IMR-90 (cell line): ENCODE measurements at places on chromosomes 4 and X.

GRCh38 chr4:125975861-125976397, 661.2 kb downstream of the FAT4 start:
- no peak for DNase-seq

- no peak for DNase-seq
Observed at GRCh38 chr4:155666344-155667221, at the start of gene GUCY1A1. GUCY1A1 (plus strand) TSS chr4:155666848; CDS start chr4:155696868, 30,020 bp downstream.

GRCh38 chrX:135170468-135170867, 730 bp downstream of the CT55 start:
- DNase-seq: no peak

DNA sequence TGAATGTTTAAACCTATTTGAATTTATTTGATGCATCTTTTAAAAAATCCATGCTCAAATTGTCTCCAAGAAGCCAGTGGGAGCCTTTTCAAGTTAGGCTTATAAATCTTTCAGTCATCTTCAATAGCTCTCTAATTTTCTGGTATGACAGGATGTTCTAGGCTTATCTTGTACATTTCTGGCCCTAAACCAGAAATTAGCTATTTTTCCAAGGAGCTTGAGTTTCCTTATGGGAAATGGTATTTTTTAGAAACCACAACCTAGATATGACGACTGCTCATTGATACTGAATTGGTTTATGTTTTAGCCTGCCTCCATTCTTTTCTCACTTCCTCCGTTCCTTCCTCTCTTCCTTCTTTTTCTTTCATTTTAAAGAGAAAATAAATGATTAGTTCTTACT, 172.3 kb downstream of the SPRY1 start:
- DNase-seq: no peak

- peak; percentile 87 for DNase-seq
Observed at GRCh38 chrX:154409222-154409871, at the start of gene DNASE1L1. DNASE1L1 (minus strand) TSS chrX:154409254; CDS start chrX:154405568, 3,686 bp downstream.

- no peak for DNase-seq
Observed at GRCh38 chrX:153633048-153633447, 14.0 kb upstream of the DUSP9 start.

- no peak for DNase-seq
Observed at GRCh38 chr4:42673082-42673425, 16.1 kb upstream of the ATP8A1 start.

DNA sequence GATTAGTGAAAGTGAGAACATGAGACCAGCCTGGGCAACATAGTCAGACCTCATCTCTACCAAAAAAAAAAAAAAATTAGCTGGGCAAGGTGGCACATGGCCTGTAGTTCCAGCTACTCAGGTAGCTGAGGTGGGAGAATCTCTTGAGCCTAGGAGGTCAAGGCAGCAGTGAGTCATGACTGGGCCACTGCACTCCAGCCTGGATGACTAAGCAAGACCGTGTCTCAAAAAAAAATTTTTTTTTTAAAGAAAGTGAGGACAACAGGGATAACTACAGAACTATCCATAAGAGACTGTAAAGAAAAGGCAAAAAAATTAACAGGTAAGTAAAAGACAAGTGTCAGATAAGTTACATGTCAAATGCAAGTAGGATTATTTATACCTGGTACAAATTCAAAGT, 13.5 kb upstream of the SPP1 start:
- peak; percentile 47 for DNase-seq

DNA sequence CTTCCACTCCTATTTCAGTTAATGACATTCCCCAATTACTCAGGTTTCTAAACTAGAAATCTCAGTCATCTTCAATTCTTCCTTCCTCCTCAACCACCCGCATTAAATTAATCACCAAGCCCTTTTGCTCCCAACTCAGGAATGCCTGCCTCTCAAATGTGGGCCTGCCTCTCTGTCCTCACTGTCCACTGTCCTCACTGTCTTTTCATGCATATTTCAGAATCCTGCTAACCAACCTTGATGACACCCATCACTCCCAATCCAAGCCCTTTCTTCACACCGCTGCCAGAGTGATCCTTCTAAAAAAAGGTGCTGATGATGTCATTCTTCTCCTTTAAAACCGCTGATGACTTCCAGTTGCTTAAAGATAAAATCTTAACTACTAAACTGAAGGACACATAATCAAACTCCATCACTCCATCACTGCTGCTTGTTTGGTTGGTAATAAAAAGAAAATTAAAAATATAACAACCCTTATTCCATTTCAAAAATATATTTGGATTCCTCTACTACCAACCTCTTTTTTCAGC, 5.1 kb upstream of the APBB2 start:
- DNase-seq: no peak

DNA sequence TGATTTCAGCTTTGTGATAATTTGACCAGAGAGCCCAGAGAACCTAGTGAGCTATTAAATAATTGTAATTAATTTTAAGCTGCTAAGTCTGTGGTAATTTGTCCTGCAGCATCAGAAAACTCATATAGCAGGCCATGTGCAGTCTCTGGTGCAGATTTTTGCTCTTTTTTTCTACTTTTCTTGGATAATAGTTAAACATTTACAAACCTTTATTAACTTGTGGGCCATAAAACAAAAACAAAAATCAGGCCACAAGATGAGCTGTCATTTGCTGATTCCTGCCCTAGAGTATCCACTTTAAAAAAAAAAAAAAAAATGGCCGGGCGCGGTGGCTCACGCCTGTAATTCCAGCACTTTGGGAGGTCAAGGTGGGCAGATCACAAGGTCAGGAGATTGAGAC, 99.8 kb downstream of the CLDN22 start:
- no peak for DNase-seq

DNA sequence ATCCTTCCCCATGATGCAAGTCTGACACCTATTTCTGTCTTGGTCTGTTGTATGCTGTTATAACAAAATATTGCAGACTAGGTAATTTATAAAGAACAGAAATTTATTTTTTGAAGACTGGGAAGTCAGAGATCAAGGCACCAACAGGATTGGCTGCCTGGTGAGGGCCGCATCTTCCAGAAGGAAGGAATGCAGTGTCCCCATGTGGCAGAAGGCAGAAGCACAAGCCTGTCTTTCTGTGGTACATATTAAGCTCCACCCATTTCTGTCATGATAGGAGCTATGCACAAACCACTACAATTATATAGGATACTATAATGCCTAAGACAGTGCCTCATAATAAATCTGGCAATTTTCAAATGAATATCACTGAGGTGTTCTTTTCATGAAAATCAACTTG, 502.3 kb upstream of the DIAPH2 start:
- peak; percentile 15 for DNase-seq

- DNase-seq: no peak
Observed at GRCh38 chrX:147848543-147849443, 62.9 kb upstream of the FMR1 start.

- DNase-seq: peak; percentile 33
Observed at GRCh38 chrX:19440713-19441112, 74.6 kb downstream of the MAP3K15 start.

DNA sequence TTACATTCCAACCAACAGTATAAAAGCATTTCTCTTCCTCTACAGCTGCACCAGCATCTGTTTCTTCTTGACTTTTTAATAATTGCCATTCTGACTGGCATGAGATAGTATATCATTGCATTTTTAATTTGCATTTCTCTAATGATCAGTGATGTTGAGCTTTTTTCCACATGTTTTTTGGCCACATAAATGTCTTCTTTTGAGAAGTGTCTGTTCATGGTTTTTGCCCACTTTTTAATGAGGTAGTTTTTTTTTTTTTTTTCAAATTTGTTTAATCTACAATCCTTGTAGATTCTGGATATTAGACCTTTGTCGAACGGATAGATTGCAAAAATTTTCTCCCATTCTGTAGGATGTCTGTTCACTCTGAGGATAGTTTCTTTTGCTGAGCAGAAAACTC, 39.5 kb upstream of the TBC1D19 start:
- DNase-seq: no peak

DNA sequence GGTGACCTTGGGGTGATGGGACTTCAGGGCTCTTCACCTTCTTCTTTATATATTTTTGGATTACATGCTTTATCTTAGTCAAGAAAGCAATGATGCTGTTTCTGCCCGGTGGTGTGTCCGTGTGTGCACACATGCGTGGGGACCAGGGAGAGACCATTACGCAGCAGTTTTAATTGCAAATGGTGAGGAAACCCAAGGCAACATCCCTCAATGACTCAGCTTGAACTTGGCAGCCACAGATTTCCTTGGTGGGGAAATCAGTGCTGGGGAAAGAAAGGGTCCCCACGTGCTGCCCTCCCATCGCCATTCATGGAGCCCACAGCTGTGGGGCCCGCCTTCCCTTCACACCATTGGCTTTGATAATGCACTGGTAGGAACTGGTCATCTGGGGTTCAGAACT, 46.2 kb upstream of the C4orf50 start:
- no peak for DNase-seq

DNA sequence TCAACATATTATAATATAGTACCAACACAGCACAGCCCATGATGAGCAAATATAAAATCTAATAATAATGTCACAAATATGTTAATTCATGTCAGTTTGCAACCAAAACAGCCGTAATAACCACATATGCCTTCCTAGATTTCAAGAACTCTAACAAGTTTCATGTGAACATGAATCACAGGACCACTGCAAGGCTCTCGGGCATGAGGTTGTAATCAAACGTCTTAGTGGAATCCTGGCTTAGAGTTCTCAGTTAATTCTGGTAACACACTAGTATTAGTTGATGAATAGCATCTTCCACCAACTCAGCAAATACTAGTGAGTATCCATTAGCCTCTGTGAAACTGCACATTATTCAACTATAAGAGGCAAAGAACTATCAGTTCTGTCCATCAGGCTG, 379.3 kb upstream of the TENM3 start:
- DNase-seq: no peak

GRCh38 chr4:5996641-5997040, 21.6 kb downstream of the C4orf50 start:
- DNase-seq: no peak

GRCh38 chr4:36385951-36386571, 104.6 kb downstream of the DTHD1 start:
- DNase-seq: no peak

DNA sequence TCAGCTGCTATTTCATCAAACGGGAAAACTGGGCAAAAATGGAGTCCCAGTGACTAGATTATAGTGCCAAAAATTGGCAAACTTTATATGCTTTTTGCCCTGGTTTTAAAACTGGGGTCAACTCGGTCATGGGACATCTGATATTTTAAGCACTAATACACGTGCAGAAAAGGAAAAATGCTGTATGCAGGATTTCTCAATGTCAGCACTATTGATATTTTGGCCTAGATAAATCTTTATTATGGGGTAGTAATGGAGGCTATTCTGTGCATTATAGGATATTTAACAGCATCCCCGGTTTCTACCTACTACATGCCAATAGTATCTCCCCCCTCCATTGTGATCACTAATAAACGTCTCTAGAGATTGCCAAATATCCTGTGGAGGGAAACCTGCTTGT, 870.9 kb upstream of the IGFBP7 start:
- no peak for DNase-seq

- DNase-seq: no peak
Observed at GRCh38 chr4:75924309-75924827, 16.4 kb downstream of the NAAA start.

- DNase-seq: no peak
Observed at GRCh38 chrX:19705196-19705769, 182.1 kb downstream of the SH3KBP1 start.

DNA sequence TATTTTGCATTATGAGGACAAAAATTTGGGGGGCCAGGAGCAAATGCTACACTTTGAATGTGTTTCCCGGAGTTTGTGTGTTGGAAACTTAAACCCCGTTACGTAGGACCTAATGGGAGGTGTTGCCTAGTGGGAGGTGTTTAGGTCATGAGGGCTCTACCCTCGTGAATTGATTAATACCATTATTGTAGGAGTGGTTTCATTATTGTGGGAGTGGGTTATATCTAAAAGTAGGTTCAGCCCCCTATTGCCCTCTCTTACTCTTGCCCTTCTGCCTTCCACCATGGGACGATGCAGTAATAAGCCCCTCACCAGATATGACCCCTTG, 15.5 kb downstream of the UBA6 start:
- no peak for DNase-seq

GRCh38 chr4:74638689-74639088, 155.6 kb downstream of the BTC start:
- DNase-seq: no peak

GRCh38 chr4:25013756-25014661, 16.7 kb downstream of the LGI2 start:
- DNase-seq: no peak

DNA sequence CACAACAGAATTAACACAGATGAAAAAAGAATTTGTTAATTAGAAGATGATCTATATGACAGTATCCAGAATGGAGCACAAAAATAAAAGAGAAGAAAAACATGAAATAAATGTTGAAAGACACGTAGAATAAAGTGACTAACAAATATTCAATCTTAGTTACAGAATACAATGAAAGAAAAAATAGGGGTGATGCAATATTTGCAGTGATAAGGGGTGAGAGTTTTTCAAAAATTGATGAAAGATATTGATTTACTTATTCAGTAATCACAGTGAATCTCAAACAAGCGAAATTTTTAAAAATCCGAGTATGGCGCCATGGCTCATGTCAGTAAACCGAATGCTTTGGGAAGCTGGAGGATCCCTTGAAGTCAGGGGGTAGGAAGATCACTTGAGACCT, 20.2 kb upstream of the RAB28 start:
- no peak for DNase-seq

- no peak for DNase-seq
Observed at GRCh38 chr4:24330573-24330972, 253.8 kb downstream of the DHX15 start.

DNA sequence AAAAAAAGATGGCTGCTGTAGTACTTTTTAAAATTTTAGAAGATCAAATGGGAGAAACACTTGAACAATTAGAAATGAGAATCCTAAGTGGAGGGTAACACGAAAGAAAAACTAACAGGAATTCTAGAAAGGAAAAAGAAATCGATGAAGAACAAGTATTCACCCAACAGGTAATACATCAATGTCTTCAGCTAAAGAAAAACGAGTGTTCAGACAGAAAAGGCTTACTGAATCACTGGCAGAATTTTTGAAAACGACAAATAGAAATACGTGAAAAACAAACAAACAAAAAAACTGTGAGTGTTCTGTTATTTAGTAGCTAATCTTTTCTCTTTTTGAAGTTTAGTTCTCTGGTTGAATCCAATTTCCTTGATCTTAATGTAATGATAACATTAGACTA, 1.8 kb downstream of the MAD2L1 start:
- no peak for DNase-seq

DNA sequence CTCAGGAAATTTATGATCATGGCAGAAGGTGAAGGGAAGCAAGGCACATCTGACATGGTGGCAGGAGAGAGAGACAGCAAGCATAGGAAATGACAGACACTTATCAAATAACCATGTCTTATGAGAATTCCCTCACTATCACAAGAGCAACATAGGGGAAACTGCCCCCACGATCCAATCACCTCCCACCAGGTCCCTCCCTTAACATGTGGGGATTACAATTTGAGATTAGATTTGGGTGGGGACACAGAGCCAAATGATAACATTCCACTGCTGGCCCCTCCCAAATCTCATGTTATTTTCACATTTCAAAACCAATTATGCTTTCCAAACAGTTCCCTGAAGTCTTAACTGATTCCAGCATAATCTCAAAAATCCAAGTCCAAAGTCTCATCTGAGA, 8.2 kb upstream of the TMA16 start:
- no peak for DNase-seq
